ENCODE measurements at places on chromosomes 7 and 10.

GRCh38 chr7:50858528-50859245 is 76.0 kb upstream of the GRB10 start:
- DNase-seq = no peak

GRCh38 chr7:150420987-150421674 is 29.3 kb upstream of the GIMAP8 start:
- DNase-seq = peak; percentile 67

DNA sequence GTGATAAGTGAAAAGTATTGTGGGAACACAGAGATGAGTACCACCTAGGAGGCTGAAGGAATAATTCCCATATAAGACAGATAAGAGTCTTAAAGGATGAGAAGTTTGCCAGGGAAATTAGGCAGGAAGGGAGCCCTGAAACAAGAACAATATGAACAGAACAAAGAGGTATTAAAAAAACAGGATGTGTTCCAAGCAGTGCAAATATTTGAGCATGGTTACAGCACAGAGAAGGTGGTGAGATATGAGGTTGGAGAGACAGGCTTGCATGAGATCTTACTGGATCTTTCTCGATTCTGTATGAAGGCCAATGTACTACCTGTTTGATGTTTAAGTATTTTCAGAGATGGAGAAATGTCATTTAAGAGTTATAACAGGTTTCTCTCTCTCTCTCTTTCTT is 20.3 kb downstream of the TAC1 start:
- no peak for DNase-seq

DNA sequence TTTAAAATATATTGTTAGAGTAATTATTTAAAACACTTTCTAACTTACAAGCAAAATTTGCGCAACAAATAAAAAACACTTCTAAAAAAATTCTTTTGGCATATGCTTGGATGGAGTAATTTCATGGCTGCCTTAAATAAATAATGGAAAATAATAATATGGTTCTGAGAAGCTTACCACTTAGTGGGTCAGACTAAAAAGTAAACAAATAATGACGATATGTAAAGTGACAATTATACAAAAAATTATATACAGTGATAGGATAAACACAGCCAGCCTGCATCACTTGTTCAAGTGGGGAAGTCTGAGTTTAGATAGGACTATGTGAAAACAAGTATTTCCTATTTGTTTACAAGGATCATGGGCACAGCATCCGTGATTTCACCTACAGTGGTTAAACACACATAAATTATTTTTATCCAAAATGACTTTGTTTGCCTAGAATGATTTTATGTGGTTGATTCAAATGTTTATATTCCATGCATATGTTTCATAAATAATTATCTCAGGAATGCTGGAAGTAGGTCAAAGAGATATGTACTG is 141.7 kb upstream of the SEMA3D start:
- DNase-seq = no peak

GRCh38 chr7:139232377-139232717 is 1.3 kb downstream of the UBN2 start:
- DNase-seq = no peak

- no peak for DNase-seq
Measured at GRCh38 chr10:91257310-91257709, 36.8 kb downstream of the PCGF5 start.

DNA sequence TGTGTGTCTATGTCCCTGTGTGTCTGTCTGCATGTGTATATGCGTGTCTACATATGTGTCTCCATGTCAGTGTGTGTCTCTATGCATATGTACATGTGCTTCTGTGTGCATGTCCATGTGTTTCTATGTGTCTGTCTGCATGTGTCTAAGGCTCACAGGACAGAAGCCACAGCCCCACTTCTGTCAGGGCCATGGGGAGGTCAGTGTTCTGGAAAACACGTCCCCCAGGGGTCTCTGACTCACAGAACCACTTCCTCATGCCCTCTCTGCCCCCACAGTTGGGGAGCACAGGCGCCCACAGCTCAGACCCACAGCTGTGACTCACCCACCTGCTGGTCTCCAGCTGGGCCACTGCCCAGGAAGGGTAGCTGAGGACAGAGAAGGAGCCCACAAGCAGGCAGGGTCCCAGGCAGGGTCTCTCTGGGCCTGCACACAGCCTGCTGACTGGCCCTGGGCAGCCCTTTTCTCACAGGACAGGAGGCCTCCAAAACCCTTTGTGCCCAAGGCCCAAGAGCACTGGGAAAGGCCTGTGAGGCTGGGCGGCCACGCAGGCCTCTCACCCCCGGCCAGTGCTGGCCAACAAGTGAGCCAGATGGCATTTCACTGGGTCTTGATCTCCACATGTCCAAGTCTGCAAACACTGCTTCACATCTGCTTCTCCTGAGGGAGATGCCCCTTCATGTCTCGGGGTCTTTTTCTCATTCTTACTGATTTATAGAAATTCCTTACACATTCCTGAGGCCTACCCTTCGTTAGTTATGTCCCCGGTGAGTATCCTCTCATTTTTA is 102.9 kb upstream of the FAM20C start:
- no peak for DNase-seq

- DNase-seq = no peak
Measured at GRCh38 chr7:4056552-4057288, 625.4 kb upstream of the FOXK1 start.

- DNase-seq = no peak
Measured at GRCh38 chr7:69399401-69399800, 198.9 kb upstream of the AUTS2 start.

- DNase-seq = no peak
Measured at GRCh38 chr10:13758312-13758711, 171.5 kb downstream of the PRPF18 start.

DNA sequence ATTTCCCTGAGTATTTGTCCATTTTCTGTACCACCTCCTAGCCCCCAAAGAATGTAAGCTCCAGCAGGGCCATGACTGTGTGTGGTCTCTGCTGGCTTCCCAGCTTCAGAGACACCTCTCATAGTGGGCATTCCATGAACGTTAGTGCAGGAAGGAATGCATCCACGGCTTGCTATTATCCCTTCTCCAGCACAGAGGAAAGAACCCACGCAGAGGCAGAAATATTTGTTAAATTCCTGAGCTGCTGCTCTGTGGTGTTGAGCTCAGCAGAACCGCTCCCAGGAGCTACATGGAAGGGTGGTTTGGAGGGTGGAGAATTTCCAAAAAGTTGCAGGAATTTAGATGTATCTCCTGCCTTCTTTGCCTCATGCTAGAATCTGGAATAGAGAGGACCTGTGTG is 275.2 kb downstream of the POU6F2 start:
- DNase-seq = no peak

GRCh38 chr10:43226441-43226840 is 40.4 kb downstream of the RASGEF1A start:
- DNase-seq = peak; percentile 10

DNA sequence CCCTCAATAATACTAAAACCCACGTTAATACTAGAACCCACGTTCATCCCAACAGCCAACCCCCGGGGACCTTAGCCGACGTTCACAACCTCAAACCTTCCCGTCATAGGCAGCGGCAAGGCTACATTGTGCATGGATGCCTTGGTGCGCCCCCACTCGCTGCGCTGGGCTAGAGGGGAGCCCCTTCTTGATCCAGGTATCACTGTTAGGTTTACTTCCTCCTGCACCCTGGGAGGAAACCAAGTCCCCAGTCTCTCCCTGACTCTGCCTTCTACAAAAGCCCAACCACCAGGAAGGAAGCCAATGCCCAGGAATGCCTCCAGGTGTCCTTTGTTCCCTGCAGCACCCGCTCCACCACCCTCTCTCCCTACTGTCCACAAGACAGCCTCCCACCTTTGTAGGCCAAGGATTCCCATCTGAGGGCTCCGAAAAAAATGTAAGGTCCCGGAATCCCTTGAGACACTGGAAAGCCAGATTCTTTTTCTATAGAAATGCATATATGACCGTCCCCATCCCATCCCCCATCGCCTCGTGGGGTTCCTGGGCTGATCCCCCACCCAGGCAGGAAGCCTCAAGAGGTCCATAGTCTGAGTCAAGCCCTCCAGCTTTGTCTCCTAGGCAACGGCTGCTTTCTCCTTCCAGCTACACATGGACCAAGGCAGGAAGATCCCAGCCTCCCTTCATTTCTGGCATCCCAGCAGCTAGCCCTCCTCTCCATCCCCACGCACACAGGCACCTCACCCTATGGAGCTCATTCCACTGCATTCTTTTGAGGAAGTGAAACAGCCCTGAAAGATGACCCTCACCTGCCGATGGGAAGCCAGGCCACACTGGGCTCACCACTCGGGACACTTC is 25.2 kb downstream of the CTBP2 start:
- no peak for DNase-seq

DNA sequence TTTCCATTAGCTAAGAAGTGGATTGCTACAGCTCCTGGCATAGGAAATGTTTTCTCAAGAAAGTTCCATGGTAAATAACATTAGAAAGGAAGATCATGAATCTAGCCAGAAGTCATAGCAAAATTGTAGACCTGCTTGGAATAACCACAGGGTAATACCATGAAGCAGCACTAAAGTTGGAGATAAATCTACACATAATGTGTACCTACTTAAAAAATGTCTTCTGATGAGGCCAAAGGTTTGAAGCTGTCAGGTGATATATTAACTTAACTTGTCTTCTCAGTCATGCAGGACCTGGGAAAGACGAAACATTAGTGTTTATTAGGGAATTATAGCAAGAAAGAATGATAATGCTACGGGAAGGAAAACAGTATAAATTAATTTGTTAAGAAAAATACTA is 6.3 kb downstream of the CISD1 start:
- DNase-seq = no peak

- DNase-seq = no peak
Measured at GRCh38 chr10:73076360-73077183, 20.1 kb downstream of the P4HA1 start.

DNA sequence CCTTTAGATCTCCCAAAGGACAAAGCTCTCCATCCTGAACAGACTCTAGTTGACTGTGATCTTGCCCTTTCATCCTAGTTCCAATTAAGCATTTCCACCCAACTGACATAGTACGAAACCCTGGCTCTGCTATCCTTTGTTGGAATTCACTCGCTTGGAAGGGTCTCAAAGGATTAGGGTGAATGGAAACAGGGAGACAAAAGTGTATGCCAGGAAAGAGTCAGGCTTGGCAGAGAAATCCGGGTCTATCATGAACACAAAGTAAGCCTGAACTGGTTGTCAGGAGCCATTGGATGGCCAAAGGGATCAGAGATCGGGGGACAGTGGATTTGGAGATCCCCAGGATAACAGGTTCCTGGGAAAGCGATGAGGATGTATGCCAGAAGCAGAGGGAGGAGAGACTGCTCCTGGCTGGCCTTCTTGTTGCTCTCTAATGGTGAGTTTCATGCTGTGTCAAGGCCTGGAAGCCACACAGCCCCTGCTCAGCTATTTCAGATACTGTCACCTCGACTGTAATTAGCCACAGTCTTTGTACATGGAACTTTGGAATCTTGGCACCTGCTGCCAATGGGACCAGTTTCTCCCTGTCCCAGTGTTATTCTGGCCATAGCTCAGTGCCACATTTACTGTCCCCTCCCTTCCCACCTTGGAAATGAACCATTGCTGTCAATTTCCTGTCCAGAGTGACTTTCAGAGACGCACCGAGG is 1168.7 kb upstream of the AUTS2 start:
- DNase-seq = no peak

DNA sequence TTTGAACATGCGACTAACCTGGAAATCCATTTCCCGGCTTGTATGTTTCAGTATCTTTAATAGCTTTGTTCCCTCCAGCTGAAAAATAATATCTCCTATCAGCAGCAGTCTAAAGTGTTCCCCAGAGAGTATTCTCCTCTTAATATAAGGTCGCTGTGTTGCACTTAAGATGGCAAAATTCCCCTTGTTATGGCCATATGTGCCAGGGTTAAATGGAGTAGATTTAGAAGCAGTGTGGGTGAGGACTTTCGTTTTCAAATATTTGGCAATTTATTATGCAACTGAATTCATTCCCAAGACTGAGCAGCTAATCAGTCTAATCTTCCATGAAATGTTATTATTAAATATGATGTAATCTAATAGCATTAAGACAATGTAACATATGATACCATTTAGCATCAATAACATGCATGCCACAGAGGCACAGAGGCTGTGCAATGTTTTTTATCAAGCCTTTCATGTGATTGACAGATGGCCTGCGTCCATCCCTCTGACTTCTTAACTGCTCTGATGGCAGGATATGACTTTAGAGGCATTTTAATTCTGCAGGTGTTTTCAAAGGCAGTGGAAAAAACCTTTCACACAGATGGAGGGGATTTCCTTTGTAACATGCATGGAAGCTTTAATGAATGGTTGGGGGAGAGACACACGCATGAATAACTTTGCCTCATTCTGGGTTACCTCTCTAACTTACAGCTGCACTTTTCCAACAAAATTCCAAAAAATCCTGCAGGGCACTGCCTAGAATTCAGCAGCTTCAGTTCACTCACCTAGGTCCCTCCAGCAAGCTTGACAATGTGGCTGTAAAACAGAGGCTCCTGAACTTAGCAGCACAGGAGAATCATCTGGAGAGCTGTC is 55.1 kb upstream of the ZPBP start:
- DNase-seq = no peak

DNA sequence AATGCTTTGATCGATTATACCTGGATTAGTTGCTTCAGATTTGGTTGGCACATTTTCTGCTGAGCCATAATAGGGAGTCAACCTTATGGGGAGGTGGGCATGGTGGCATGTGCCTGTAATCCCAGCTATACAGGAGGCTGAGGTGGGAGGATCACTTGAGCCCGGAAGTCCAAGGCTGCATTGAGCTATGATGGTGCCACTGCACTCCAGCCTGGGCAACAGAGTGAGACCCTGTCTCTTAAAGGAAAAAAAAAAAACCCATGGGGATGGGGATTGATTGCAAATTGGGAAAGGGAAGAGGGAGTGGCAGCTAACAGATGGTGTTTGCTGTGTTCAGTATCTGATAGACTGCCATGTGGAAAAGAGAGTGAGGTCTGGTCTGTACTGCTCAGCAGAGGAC is 11.1 kb downstream of the STK17A start:
- DNase-seq = no peak

DNA sequence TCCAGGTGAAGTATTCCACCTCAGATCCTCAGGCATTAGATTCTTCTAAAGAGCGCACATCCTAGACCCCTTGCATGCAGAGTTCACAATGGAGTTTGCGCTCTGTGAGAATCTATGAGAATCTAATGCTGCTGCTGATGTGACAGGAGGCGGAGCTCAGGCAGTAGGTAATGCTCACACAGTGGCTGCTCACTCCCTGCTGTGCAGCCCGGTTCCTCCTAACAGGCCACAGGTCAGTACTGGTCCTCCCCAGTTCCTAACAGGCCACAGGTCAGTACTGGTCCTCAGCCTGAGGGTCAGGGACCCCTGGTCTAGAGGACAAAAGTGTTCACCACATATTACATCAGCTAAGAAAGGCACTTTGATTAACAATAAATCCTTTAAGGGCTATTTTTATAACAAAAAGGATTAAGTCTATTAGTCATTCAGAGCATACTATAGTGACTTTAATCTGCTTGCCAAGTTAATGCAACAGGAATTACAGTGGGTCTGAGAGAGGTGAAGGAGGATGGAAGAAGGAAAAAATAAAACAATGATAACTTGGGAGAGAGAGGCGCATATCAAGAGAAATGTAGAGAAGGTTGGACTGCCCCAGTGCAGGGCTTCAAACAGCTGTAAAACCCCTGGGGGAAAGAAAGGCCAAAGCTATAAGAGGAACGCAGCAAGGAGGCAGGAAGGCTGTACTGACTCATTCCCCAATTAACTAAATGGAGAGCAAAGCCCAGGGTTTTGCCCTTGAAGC is 49.2 kb downstream of the CUL2 start:
- DNase-seq = no peak

GRCh38 chr7:148697256-148698006 is 1.3 kb upstream of the CUL1 start:
- DNase-seq = no peak

- no peak for DNase-seq
Measured at GRCh38 chr10:113305871-113306270, 247.0 kb upstream of the HABP2 start.

All from naive thymus-derived CD8-positive, alpha-beta T cell (primary cell).